ENCODE measurements at places on chromosomes 4 and X. TPM values are rescaled to one million over a fixed set of nuclear protein-coding genes. Genes with fewer than 3 reads are reported as not detected.

- no peak for DNase-seq
Observed at GRCh38 chr4:188455062-188455752, 316.0 kb downstream of the TRIML1 start.

DNA sequence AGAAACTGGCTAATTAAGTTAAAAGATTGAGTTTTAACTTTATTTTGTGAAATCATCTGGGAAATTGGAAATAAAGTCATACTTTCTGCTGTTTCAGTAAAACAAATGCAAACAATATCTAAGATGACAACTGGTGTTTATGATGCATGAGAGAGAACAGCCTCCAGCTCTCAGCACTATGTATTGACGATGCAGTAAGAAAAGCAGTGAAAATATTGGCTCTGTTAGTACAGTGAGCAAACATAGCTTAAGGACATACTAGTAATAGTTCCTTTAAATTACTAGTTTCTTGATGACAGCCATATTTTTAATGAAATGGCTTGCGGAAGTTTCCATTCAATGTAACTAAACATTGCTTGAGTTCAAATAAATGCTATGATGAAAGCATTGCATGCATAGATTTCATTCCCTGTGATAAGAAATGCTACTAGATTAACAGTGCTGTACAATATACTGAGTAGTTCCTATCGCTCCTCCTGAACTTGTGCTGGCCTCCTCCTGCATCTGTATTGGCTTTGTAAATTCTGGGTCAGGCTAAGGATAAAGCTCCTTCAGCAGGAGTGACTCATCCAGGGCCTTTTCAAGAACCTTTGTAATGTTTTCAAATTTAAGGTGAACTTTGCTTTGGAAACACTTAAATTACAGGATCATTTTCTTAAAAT lies 11.6 kb downstream of the ARHGAP24 start:
- DNase-seq: no peak

DNA sequence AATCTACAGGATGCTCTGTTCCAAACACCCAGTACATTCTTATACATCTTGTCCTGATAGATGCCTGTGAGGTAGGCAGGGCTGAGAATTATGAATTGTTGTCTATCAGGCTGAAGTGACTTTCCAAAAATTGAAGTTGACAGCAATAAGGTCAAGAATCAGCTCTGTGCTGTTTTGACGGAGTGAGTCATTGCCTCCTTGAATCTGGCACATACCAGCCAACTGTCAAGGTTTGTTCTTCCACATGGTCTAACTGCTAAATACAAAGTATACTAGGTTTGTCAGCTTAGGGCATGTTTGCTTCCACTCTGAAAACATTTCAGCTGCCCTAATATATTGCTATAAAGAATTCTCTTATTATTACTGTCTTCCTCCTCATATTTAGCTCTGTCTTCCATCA lies 32.3 kb downstream of the SH3RF1 start:
- no peak for DNase-seq

DNA sequence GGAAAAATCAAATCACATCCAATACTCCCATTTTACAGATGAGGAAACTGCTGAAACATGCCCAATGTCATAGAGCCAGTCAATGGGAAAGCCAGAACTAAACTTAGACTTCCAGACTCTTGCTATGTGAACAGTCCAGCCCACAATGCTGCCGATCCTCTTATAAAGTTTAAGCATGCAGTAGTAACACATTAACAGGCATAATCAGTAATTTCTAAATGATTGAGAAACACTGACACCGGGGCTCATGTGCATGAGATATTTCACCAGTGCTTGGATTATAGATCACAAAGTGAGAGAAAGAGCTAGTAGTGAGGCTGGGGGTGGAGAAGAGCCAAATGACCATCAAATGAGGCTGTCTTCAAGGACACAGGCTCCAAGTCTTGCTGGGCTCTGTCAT lies 2.5 kb downstream of the BDH2 start:
- DNase-seq: no peak

The ASMT gene
- not detected for total RNA-seq

The TIGD2 gene
- 3.7 TPM for total RNA-seq
